ENCODE measurements at places on chromosomes 11 and 22. TPM values are rescaled to one million over a fixed set of nuclear protein-coding genes. Genes with fewer than 3 reads are reported as not detected.

Gene HOATZ
- total RNA-seq = not detected

Gene NOX4
- total RNA-seq = 5.8 TPM

Gene SAA2
- total RNA-seq = not detected

Gene SEPTIN3
- not detected for total RNA-seq

Gene MMP10
- total RNA-seq = 1.1 TPM

DNA sequence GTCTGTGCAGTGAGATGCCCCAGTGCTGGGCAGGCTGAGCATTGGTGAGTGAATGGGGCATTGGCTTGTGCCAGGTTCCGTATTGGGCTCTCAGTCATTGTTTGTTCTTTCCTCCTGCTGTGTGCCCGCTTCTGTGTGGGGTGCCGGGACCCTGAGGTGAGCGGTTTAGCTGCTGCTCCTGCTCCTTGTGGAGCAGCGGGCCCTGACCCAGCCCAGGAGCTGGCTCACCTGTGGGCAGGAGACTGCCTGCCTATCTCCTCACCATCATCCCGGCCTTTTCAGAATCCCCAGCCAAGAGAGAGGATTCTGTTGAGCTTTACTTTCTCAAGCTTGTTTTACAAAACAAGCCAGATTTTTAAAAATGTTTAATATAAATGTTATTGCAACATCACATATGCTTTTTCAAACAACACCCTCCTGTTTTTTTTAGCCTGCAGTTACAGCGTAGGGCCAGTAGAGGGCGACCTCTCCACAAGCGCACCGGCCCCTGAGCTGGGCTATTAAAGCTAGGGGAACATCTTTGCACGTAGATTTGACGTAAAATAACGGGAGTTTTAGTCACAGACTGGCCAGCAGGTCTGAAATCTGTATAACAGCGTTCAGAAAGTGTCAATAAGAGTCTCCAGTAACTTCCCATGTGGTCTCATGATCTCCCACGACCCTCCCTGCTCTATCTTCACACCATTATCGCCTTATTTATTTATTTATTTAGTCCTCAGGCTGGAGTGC lies 25.1 kb upstream of the RELT start:
- DNase-seq = peak; percentile 53

DNA sequence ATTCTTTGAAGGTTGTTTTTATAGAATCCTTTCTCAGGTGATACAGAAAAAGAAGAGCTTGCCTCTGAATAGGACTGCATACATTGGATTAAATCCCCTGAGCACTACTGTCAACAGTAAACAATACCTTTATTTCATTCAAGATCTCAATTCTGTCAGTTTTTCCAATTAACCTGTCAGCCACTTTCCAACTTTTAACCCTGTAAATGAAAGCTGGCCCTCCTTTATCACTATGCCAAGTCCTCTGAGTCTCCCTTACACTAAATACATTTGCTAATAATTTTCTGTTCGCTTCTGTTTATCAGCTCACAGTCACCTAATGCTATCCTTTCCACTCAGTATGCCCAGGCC lies 213.7 kb upstream of the ARHGAP42 start:
- no peak for DNase-seq

DNA sequence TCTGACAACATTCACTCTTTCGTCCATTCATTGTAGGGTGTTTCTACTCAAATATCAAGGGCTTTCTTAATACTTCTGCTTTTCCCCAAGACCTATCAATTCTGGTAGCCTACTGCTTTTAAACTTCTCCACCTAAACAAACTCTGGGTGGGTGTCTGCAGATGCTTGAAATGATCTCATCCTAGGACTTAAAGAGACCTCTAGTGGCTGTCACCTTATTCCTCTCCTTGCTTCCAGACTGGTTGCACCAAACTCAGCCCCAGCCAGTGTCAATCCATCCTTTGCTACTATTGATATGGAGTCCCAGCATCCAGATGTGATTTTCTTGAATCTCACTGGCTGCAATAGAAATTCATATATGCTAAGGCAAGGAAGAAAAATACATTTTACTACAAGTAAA lies 274.7 kb downstream of the NXPE2 start:
- no peak for DNase-seq

DNA sequence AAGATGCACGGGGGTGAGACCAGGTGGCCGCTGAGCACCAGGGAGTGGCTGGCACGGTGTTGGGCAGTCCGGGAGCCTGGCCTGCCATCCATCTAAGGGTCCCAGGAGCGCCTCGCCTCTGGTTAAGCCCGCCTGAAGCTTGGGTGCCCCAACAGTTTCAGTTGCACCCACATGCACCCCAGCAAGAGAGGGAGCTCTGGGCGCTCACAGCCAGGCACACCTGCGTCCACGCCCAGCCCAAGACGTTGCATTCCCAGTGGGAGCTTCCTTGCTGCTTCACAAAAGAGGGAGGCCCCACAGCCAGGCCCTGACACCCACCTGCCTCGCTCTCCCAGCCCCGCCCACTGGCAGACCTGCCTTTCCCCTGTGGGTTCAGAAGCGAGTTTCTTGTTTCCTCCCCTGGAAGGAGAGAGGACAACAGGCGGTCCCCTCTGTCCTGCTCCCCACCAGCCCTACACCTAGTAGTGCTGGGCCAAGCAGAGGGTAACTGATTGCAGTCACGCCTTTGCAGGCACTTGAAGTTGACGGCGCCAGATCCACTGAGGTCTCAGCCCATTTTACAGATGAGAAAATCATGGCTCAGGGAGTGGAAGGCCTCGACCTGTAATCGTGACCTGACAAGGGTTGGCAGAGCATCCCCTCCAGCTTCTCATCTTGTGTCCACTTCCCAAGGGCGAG lies 35.4 kb downstream of the OSBPL5 start:
- no peak for DNase-seq

DNA sequence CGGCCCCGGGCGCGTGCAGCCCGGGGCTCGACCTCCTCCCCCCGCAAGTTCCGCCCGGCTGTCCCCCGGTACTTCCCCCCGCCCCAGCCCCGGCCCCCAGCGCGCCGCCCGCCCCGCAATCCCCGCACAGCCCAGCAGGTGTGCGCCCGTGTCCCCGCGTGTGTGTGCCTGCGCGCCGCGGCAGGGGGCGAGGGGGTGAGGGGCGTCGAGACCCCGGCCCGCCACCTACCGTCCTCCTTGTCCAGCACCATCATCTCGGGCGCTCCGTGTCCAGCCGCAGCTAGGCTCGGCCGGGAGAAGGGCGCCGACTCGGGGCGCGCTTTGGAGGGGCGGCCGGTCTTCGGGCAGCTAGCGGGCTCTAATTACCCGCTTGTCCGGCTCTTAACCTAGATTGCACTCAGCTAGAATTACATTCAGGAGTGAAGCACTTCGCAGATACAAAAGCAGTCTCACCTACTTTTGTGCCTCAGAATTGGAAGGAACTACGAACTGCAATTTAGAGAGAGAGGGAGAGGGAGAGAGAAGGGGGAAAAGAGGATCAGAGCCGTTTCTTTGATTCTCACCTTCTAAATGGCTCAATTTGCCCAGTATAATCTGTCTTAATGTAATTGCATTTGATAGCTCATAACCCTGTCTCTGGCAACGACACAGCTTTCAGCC lies 439 bp downstream of the LMO1 start:
- no peak for DNase-seq

GRCh38 chr11:126357969-126358762 lies 2.7 kb downstream of the ST3GAL4 start:
- DNase-seq = no peak

DNA sequence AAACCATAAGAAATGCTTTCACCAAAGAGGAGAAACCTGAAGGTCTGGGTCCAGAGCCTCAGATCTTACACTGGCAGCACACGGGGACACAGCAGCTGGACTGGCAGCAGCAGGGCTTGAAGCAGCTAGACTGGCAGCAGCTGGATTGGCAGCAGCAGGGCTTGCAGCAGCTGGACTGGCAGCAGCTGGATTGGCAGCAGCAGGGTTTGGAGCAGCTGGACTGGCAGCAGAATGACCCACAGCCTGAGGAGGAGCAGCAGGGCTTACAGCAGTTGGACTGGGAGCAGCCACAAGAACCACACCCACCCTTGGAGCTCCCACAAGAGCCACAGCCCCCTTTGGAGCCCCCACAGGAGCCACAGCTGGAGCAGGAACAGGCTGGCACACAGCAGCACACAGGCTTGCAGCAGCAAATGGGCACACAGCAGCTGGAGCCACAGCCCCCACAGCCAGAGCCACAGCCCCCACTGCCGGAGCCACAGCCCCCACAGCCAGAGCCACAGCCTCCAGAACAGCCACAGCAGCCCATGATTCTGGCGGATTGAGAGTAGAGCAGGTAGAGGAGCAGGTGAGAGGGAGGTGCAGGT lies at the start of gene KRTAP5-11:
KRTAP5-11 (minus strand) TSS at position 567 of the 587 bp plus-strand sequence; CDS start at position 529, 38 bp downstream.
- no peak for DNase-seq

GRCh38 chr11:103069367-103069766 lies 22.6 kb downstream of the DCUN1D5 start:
- no peak for DNase-seq

DNA sequence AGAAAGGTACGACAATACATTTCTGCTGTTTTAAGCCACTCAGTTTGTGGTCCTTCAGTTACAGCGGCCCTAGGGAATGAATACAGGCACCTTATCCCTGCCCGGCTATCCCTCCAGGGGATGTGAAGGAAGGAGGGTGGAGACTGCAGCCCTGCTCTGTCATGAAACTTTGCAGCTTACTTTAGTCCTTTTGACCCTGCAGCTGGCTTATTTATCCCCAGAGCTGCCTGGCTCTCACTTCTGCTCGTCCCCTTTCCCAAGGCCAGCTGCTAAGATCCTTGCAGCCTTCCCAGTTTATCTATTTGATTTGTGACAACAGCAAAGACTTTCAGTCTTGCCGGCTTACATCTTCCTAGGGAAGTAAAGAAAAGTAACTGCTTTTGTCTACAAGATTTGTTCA lies 55.2 kb downstream of the SC5D start:
- DNase-seq = no peak
